ENCODE measurements at places on chromosomes 7 and 10.

- DNase-seq: no peak
Observed at GRCh38 chr10:92590623-92591549, 2.0 kb upstream of the KIF11 start.

DNA sequence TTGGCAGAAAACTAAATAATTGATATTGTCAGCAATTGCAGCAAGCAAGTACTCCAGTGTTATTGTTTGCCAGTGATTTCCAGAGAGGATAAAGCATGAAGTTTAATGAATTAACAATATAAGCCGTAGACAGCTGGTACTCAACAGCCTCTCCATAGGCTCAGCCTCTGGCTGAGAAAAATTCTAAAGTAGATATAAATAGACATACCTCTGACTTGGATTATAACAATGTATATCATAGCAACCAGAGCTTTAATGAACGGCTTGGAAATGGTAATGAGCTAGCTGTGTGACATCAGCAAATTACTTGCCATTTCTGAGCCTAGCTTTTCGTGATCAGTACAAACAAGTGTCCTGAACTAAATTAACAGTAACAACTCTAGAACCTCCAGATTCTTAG, 1055.4 kb upstream of the AUTS2 start:
- DNase-seq: no peak

DNA sequence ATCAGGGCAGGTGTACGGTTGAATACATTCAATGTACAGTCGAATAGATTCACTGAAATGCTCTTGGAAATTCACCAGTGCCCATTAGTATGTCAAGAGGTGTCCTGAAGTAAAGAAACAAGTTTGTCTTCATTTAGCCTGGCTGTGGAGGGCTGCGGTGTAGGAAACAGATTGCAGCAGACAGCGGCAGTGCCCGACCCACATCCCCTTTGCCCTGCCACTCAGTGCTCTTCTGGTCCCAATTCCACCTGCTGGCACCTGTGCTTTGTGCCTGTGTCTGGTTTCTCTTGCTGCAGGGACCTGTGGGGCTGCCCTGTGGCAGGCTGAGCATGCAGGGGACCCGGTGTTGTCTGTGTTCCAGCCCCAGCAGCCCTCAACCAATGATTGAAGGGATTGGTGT, 183.7 kb downstream of the RPS24 start:
- DNase-seq: no peak

GRCh38 chr7:151873402-151873965, 3.4 kb downstream of the PRKAG2 start:
- DNase-seq: no peak

DNA sequence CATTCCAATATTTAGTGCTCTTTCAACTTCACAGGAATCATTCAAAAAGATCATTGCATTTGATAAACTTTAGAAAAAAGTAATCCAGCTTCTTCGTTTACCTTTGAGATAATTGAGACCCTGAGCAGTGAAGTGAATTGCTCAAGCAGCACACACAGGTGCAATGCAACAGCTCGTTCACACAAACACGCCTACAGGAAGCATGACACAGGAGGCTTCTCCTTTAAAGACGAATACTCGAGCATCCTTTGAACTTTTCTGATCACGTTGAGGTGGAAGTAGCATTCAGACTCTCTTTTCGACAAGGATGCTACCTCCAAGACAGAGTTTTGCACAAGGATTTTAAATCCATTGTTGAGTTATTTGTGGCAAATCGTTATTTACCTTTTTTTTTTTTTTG, 18.0 kb upstream of the RSU1 start:
- DNase-seq: peak; percentile 11

- DNase-seq: no peak
Observed at GRCh38 chr7:68663392-68663791, 934.9 kb upstream of the AUTS2 start.

GRCh38 chr10:106900016-106900652, 264.4 kb downstream of the SORCS1 start:
- DNase-seq: no peak

DNA sequence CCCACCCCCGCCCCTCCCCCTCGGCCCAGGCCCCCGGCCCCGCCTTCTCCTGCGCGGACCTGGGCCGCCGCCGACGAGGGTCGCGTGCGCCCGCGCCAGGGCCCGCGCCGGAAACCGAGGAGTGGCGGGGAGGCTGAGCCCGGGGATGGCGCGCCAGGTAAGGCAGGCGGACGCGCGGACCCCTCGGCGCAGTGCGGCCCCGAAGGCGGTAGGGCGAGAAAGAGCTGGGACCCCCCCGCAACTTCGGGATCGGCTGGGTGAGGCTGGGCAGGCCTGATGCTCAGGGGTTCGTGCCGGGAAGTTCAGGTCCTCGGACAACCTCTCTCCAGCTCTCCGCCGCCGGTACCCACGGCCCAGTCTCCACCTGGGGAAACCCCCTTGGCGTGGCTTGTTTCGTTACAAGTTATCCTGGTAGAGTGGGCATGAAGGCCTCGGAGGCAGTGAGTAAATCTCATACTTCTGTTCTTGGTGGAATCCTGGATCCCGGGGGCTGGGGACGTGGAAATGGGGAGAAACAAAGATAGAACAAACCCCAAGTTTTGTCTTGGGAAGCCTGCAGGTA, 58.4 kb downstream of the ZNF467 start:
- DNase-seq: peak; percentile 20

- no peak for DNase-seq
Observed at GRCh38 chr10:89416465-89416864, 2.1 kb downstream of the IFIT5 start.

DNA sequence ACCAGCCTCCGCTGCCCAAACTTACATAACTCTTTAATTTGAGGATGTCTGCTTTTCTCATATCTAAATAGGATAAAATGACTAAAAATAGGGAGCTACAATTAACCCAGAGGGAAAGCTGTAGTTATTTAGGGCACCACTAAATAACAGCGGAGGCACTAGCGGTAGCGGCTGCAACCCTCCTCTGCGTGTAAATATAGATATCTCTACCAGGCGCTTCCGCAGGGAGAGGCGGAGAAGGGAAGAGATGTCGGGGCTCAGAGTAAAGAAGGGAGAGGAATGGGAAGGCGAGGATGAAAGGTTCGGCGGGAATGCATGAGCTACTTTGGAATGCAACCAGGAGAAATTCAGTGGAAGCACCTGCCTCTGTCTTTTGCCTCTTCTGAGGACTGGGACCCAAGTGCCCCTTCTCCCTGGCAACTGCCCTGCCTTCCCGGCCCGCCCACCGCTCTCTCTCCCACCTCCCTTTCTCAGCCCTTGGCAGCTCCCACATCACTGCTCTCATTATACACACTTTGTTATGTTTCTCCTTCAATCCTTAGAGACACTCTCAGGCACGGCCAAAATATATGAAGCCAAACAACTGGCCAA, 698.3 kb downstream of the PARD3 start:
- no peak for DNase-seq

GRCh38 chr10:128814782-128815181, 652.3 kb upstream of the MGMT start:
- no peak for DNase-seq

- no peak for DNase-seq
Observed at GRCh38 chr10:107618504-107618994, 454.0 kb upstream of the SORCS1 start.

- DNase-seq: peak; percentile 37
Observed at GRCh38 chr7:43572516-43573049, 10.3 kb upstream of the STK17A start.

GRCh38 chr7:122070834-122071233, 73.2 kb downstream of the AASS start:
- no peak for DNase-seq

GRCh38 chr7:46979439-46979838, 602.5 kb downstream of the TNS3 start:
- DNase-seq: no peak

DNA sequence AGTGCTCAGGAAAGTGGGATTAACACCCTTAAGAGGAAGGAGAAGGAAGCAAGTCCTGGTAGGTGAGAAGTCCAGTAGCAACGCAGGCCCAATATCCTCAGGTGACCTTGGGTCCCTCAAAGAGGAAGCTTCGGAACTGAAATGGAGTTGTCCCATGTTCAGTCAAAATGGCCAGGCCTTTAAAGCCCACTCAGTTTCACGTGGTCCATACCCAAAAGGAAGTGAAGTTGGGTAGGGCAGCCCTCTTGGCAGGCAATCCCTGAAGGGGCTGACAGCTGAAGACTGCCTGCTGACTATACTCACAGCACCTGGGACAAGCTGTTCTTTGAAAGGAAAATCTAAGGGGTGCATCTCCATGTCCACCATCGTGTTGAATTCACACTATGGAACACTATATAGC, 3.0 kb downstream of the GSAP start:
- DNase-seq: no peak

- DNase-seq: no peak
Observed at GRCh38 chr10:75801121-75801520, 369.7 kb downstream of the LRMDA start.

GRCh38 chr10:62502995-62503613, 128.9 kb downstream of the ZNF365 start:
- no peak for DNase-seq

DNA sequence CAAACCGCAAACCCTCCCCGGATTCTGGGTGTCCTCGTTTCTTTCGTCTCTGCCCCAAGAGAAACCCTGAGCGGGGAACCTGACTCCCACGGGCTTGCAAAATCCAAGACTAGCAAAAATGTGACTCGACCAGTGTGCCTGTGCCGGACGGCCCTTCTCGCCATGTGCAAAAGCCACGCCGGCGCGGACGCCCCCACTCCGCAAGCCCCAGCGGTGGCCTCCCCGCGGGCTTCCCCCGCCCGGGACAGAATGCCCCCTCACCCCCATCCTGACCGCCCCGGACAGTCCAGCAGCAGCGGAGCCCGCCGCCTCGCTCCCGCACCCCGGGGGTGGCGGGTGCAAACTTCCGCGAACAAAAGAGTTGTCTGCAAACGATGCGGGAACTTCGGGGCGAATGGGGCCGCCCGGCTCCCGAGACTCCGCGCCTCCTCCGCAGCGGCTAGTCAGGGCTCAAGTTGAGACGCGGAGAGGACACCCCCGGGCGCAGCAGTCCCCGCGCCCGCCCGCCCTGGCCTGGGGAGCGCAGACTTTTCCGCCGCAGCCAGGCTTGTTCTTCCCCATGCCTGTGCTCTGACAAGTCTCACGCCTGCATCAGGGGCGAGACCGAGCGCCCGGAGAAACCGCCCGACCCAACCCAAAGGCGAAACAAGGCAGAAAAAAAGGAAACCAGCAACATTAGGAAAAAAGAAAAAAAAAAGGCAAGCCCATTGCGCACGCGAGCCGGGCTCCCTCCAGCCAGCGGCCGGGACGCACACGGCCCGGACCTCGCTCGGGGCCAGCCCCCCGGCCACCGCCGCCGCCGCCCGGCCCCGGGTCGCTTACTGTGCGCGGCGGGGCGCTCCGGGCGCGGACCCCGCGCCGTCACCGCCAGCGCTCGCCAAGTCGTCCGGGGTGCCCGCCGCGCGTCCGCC, 732 bp downstream of the FAM53B start:
- DNase-seq: no peak

- no peak for DNase-seq
Observed at GRCh38 chr10:79047875-79048638, 20.7 kb upstream of the ZMIZ1 start.

- DNase-seq: no peak
Observed at GRCh38 chr7:83204715-83205114, 42.0 kb upstream of the PCLO start.

DNA sequence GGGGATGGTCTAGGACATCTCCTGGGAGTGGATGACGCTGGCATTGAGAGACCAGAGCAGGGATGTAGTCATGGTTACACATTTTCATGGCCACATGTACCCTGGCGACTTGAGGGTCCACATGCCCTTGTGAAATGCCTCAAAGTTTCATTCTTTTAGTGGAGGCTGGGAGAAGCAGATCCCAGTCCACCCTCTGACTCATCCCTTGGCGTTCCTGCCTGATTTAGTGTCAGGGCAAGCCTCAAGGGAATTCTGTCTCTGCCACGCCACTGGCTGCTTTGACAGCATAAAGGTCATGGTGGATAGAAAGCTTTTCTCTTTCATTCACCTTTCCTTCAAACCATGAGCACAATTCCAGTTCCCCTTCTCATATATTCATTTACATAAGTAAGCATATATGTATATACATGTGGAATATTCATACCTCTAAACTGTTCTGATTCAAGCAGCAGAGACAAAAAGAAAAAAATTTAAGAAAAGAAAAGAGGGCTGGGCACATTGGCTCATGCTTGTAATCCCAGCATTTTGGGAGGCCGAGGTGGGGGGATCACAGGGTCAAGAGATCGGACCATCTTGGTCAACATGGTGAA, 21.8 kb upstream of the KIF5B start:
- DNase-seq: no peak

GRCh38 chr7:34747867-34748727, 90.1 kb downstream of the NPSR1 start:
- DNase-seq: no peak

GRCh38 chr7:129083525-129083924, 28.6 kb upstream of the TNPO3 start:
- no peak for DNase-seq

GRCh38 chr10:132813001-132813401, 27.1 kb upstream of the NKX6-2 start:
- no peak for DNase-seq

DNA sequence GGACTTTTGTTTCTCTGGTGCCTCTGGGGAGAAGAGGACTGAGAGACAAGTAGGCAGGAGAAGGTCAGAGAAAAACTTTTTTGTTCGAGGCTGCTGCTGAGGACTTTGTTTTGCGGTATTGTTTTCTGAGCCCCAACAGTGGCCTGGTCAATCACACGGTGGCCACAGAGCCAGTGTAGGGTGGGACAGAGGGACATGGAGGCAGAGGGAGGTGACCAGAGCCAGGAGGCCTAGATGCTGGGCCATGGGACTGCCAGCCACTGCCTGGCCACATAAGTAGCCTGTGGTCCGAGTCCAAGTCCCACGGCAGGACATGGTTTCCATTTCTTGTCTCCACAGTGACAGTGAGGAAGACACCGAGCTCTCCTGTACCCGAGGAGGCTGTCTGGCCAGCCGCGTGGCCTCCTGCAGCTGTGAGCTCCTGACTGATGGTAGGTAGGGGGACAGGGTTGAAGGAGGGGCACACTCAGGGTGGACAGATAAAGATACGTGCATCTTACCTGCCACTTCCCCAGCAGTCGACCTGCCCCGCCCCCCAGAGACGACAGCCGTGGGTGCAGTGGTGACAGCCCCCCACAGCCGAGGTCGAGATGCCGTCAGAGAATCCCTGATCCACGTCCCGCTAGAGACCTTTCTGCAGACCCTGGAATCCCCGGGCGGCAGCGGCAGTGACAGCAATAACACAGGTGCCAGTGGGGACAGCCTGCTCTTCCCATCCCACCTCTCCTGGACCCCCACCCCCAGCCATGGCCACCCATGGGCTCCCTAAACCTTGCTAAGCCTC, 27.5 kb downstream of the SH2B2 start:
- no peak for DNase-seq

- no peak for DNase-seq
Observed at GRCh38 chr10:5284311-5285057, 80.3 kb upstream of the UCN3 start.
